ENCODE measurements at places on chromosomes 5 and 9.

GRCh38 chr9:89863837-89864236, 259.0 kb downstream of the GADD45G start:
- no peak for DNase-seq

DNA sequence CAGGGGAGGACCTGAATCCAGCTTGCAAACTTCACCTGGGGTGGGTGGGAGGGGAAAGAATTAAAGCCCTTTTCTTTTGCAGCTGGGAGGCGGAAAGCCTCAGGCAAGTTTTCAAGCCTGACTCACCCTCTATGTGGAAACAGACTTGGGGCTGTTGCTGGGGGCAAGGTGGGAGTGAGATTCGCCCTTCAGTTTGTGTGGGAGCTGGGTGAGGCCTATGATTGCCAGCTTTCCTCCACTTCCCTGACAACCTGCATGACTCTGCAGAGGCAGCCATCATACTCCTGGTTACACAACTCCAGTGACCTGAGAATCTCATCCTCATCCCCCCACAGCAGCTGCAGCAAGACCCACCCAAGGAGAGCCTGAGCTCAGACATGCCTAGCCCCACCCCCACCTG, 43.2 kb upstream of the SREK1 start:
- DNase-seq, result no peak

DNA sequence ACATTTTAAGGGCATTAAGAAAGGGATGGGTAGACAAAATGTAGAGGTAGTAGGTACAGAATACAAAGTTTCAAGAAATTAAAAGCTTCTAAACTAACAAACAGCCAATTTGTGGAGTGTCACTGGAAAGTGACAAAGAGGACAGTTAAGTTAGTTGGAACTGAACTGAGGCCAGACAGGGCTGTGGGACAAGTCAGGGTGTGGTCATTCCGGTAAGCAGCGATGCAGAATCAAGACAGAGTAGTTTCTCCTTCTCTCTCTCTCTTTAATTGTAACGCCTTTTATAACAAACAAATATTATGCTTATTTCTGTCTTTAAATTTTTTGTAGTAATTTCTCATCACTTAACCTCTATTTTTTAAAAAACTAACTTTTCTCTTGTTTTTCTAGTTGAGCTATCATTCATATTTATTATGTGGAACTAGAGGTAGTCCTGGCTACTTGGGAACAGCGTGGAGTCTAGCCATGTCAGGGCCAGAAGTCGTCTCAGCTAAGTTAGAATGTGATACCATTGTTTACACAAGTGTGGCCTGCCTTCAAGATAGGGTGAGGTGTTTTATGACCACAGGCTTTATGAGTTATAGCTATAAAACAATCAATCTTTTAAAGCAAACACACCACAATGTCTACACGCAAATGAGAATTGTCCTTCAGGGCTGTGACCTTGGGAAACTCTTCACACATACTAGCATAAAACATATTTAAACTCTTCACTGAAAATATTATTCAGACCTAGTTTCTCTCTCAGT, 115.3 kb upstream of the CDKN2B start:
- no peak for DNase-seq

GRCh38 chr5:56763182-56763581, 52.2 kb upstream of the MAP3K1 start:
- no peak for DNase-seq

- DNase-seq, result no peak
Measured at GRCh38 chr5:78639791-78640190, 8.8 kb downstream of the LHFPL2 start.

DNA sequence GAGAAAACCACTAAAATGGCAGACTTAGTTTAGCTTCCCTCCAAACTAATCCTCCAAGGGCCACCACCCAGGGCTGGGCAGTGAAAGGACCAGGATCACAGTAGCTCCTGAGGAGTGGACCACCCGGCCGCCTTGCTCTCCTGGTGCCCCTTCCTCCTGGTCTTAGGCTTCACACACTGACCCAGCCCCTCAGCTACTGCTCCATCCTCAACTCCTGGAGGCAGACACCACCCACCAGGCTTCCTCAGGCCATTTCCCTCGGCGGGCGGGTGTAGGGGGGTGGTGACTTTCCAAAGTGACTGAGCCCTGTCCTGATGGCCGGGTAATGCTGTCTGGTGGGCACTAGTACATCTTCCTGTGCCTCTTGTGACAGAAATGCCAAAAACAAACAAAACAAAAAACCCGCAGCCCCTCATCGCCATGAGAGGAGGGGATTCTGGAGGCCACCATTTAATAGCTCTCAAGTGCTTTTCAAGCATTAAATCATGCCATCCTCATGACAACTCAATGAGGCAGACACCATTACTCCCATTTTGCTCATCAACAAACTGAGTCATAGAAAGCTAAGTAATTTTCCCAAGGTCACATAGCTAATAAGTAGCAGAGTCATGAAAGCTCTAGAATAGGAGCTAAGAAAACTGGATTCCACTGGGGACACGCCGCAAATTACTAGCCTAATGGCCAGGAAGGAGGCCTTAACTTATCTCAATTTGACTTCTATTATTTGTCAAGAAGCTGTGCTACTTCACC, 91.3 kb upstream of the LRRTM2 start:
- no peak for DNase-seq

DNA sequence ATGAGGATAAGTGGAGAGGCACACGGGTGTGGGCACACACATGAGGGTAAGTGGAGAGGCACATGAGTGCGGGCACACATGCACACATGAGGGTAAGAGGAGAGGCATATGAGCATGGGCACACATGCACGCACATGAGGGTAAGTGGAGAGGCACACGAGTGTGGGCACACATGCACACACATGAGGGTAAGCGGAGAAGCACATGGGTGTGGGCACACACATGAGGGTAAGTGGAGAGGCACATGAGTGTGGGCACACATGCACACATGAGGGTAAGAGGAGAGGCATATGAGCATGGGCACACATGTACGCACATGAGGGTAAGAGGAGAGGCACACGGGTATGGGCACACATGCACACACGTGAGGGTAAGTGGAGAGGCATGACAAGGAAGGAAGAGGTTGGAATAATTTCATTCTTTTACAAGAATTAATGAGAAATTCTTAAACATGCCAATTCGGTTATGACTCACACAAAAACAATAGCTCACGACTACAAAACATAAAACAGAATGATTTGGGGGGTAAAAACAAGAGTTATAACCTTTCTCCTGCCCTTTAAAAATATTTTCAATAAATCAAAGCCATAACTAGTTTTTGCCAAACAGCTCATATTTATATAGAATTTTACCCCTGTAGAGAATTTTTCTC, 67.5 kb downstream of the APBA1 start:
- no peak for DNase-seq

DNA sequence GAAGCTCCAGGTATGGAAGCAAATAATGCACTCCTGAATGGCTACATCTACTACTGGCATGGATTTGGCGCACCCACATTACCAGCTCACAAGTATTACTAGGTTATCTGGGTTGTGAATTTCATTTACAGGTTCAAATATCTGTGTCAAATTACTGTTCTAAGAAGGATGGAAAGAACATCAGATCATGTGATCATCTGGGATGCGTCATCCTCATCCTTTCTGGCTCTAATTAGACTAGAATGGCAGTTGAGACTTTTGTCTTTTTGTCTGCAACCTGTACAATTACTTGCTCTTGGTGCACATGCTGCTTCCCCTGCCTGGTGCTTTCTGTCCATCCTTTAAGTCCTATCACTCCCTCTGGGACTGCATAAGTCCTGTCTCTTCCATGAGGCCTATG, 64.1 kb downstream of the PJA2 start:
- DNase-seq, result no peak

GRCh38 chr5:139739150-139739974, 56.2 kb upstream of the PSD2 start:
- no peak for DNase-seq

GRCh38 chr9:73807952-73808351, 656.3 kb downstream of the ANXA1 start:
- DNase-seq, result no peak

GRCh38 chr9:78269784-78270183, 27.1 kb upstream of the PSAT1 start:
- no peak for DNase-seq

DNA sequence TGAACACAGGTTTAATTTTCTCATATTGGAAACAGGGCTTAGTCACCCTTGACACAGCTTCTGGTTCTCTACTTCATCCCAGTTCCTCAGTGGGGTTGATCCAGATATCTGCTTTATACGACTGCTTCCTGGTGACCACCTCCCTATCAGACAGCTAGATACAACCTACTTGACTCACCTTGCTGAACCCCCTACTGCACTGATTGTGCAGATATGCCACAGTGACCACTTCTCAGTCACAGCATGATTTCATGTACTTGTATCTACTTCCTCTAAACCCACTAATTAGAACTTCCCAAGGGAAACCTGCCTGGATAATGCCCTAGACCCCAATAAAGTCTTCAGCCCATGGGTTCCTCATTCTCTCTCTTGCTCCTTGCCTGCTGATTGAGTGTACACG, 18.4 kb upstream of the RFK start:
- no peak for DNase-seq

GRCh38 chr5:128493657-128494329, 44.3 kb downstream of the FBN2 start:
- no peak for DNase-seq

- DNase-seq, result no peak
Measured at GRCh38 chr9:17802249-17802857, 223.5 kb downstream of the SH3GL2 start.

- DNase-seq, result no peak
Measured at GRCh38 chr5:108432024-108432423, 50.1 kb upstream of the FBXL17 start.

DNA sequence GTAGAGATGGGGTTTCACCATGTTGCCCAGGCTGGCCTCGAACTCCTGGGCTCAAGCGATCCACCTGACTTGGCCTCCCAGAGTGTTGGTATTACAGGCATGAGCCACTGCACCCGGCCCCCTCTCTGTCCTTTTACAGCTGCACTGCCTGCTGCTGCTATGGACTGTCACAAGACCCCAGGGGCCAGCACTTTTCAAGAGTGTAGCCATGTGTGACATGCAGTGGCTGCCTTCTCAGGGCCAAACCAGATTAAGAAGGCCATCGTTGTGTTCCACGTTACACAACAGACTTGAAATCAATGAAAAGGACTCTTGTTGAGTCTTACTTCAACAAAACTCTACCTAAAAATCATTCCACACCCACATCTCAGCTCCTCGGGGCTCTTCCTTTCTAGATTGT, 78.9 kb upstream of the ICE1 start:
- no peak for DNase-seq

DNA sequence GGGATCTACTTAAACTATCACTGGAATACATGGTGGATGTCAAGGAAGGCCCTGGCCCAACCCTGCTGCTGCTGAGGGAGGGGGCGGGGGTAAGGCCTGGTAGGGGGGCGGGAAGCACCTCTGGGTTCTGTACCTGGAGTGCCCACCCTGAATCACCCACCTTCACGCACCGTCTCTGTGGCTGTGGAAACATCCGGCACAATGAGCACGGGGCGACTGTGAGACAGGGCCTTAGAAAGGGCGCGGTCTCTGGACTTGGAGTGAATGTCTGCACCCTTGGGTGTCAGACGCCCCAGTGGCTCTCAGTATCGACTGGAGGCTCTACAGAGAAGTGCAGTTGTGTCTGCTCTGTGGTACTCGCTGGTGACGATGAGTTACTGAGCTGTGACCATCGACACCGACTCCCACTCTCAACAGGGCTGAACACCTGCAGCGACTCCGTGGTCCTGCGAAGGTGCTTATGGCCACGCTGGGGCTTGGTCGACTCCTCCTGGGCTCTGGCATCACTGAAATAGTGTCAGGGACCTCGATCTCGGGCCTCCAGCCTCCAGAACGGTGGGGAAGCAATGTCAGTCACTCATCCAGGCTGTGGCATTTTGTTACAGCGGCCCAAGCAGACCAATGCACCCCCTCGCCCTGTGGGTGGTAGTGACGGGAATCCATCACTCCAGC, 25.5 kb upstream of the SLC6A19 start:
- no peak for DNase-seq

DNA sequence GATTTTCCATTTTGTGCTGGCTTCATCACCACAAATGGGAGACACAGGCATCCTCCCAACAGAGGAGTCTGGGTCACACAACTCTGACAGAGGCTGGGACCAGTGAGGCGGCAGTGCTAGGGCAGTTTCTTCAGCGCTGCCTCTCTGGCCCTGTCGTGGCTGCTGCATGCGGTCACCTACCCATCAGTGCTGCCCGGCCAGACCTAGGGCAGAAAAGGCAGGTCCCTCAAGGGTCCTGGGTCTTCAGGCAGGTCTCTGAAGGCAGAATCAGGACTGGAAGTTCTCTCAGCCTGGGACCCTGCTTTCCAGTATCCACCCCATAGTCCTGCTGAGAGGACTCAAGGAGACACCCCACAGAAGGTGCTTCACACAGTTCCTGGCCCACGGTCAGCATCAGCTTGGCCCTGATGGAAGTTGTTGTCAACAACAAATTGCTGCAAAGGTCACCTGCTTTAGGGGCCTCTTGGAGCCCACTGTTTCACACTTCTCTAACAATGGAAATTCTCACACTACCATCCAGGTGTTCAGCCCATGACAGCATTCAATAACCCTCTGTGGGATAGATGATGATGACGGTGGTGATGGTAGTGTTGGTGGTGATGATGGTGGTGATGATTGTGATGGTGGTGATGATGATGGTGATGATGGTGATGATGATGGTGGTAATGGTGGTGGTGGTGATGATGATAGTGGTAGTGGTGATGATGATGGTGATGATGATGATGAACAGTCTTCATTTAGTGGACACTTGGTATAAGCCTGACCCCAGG, 146.4 kb upstream of the PPP1R26 start:
- no peak for DNase-seq

DNA sequence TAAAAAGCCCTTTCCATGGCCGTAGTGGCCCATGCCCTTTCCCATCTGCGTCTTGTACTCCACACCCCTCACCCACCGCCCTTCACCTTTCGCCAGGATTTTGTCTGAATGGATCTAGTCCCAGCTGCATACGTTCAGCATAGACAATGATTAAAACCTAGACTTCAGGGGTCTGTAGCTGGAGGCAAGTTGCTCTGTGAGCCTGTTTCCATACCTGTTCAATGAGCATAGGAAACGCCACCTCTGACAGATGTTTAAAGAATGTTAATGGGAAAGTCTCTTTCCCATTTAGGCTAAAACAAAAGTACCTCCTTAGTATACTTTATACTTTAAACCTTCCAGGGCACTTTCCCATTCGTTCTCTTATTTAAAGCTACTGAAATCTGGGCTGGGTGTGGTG, 105.7 kb downstream of the SPRY4 start:
- DNase-seq, result no peak

GRCh38 chr9:113461285-113461684, 2.2 kb upstream of the RGS3 start:
- DNase-seq, result no peak

All from substantia nigra (tissue), 51 donors.